Adipocyte (in vitro differentiated cells): ENCODE measurements at places on chromosomes 12 and 14.

DNA sequence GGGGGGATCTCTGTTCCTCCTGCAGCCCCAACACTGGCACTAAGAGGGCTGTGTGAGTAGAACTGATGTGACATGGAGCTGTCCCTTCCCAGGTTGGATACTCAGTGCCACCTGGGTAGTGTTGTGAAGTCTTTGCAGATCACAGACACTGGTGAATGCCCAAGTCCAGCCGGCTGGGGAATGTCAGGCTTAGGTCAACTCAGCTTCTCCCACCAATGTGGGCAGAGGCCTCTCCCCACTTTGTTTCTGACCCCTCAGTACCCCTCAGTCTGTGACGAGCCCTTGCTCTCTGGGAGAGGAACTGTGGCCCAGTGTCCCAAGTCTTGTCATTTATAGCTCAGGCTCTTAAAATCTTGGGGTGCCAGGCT, 11.3 kb downstream of the SLC25A29 start:
- no peak for DNase-seq

DNA sequence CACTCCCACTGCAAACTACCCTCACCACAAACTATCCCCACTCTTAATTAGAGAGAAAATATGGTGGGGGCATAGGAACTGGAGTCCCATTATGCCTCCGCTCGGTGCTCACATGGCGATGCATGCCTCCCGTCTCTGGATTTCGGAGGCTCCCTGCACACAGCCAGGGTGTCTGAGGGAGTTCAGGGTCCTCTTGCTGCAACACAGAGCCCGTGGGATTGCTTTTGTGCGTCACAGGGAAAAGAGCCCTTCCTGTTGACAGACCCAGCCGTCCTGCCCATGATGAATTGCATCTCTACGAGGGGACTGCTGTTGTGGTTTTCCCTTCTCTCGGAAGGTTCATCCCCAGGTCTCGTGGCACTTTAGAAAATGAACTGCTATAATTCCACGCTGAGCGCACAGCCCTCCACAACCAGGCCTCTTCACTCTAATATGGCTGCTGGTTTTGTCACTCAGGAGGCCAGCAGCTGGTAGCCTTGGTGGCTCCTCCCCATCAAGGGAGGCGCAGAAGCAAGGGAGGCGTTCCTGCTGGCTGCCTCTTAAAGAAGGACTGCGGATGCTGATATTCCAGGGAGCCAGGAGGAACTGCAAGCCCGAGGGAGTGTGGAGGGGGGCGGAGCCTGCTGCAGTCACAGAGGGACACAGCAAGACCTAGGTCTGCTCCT, 158.0 kb downstream of the KCNA5 start:
- no peak for DNase-seq

DNA sequence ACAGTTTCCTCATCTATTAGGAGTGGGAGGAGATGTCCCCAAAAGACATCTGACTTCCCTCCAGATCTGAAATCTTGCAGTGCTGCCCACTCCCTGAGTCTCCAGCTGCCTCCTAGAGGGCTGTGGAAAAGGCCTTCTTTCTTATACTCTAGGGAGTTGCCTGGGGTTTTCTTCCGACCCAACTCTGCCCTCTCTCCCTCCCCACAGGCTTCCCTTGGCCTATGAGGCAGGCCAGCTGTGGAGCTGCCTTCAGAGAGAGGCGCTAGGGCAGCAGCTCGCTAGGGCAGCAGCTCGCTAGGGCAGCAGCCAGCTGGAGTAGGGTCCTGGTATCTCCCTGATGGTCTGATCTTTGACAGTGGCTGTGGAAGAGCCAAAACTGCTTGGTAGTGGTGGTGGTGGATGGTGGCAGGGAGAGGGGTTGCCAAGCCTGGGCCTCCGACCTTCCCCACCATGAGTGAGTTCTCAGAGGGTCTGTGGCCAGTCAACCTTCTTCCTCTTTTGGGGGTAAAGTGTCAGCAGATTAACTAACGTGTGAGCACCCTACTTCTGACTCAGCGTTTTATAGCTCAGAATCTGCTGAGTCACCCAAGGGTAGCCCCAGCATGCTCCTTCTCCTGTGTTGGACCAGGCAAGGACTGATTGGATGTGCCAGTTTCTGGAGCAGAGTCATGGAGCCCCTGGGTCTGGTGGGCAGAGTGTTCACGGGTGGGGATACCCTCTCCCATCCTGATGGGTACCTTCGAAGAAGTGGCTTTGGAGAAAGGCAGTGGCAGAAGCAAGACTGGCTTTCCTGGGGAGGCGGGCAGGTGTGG, 2.3 kb downstream of the SLC48A1 start:
- DNase-seq: no peak

DNA sequence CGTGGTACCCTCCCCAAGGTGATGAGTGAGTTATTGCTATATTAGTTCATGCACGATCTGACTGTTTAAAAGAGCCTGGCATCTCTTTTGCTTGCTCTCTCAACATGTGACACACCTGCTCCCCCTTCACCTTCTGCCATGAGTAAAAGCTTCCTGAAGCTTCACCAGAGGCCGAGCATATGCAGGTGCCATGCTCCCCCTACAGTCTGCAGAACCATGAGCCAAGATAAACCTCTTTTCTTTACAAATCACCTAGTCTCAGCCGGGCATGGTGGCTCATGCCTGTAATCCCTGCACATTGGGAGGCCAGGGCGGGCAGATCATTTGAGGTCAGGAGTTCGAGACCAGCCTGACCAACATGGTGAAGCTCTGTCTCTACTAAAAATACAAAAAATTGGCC, 61.8 kb downstream of the RNFT2 start:
- no peak for DNase-seq
